ENCODE measurements at places on chromosomes 16 and 17.

GRCh38 chr17:82241183-82241925 lies 12.5 kb downstream of the SLC16A3 start:
- DNase-seq: no peak

GRCh38 chr16:28865722-28866453 lies 2.2 kb downstream of the SH2B1 start:
- no peak for DNase-seq

GRCh38 chr17:49989518-49989880 lies 5.5 kb downstream of the DLX3 start:
- DNase-seq: no peak

DNA sequence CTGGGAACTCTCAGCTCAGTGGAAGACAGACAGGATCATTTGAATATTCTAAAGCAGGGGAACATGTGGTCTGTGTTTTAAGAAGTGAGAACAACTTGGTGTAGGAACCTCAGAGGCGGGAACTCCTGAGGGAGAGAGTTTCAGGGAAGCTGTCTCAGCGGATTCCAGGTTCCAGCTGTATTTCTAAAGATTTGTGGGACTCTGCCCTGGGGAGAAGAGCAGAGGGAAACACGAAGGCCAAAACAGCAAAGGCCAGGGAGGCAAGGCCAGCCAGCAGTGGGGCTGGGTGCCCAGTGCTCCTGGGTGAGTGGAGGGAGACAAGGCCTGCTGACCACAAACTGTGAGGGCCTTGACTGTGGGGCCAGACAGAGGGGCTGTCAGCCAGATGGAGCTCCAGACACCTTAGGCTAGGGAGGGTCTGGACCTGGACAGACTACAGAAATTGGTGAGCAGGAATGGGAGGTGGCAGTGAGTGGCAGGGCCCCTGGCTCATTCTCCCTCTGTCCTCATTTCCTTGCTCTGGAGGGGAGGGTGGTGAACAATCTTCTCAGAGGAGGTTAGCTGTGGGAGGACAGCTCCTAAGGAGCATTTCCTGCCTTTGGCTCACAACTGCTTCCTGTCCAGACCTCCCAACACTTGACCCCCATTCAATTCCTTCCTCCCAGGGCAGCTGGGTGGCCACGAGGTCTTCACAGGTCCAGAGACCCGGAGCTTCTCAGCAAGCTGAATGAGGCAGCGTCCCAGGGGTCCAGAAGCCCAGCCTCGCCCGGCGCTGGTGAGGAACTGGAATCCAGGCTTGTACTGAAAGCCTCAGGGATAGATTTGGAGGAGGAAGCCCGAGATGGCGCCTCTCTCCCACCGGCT lies 21.0 kb upstream of the FZD2 start:
- DNase-seq: no peak

DNA sequence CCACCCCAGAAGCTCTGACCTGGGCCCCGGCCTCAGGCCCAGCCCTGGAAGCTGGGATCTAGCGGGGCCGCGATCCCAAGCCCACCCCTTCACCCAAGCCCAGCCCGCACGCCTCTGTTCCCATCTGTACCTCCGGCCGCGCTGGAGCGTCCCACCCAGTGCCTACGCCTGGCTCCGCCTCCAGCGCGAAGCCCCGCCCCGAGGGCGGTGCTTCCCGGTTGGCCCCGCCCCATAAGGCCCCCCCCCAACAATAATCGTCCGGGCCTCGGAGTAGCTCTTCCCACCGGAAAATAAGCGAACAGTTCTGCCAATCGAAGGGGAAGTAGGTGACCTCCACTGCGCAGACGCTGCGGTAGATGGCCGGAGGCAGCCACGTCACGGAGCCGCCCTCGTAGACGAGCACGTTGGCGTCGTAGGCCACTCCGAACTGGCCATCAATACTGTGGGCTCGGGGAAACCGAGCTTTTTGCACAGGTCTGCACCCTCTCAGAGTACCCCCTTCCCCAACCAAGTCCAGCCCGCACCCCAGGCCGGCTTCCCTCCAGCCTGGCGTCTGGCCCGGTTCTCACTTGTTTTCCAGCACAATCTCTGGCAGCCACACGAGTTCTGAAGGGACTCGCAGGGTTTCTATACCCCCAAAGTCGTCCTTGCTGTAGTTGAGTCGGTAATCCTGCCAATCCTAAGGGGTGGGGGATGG lies 1.1 kb downstream of the CHRNE start:
- DNase-seq: no peak

GRCh38 chr17:81371910-81372760 lies 23.1 kb upstream of the BAHCC1 start:
- DNase-seq: no peak

DNA sequence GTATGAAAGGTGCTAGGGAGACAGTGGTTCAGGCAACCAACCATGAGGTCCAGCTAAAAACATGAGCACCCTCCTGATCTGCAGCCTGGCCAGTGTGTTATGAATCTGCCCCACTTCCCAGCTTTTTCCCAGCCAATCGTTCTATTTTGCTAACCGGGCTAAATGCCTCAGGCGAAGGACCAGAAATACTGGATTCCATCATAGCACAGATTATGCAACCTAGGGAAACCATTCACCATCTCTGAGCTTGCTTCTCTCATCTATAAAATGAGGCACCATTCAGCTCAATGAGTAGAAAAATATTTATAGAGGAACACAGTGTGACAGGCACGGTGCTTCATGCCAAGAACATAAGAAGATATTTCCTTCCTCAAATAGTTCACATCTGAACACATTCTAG lies 45.2 kb upstream of the NUDT7 start:
- no peak for DNase-seq

DNA sequence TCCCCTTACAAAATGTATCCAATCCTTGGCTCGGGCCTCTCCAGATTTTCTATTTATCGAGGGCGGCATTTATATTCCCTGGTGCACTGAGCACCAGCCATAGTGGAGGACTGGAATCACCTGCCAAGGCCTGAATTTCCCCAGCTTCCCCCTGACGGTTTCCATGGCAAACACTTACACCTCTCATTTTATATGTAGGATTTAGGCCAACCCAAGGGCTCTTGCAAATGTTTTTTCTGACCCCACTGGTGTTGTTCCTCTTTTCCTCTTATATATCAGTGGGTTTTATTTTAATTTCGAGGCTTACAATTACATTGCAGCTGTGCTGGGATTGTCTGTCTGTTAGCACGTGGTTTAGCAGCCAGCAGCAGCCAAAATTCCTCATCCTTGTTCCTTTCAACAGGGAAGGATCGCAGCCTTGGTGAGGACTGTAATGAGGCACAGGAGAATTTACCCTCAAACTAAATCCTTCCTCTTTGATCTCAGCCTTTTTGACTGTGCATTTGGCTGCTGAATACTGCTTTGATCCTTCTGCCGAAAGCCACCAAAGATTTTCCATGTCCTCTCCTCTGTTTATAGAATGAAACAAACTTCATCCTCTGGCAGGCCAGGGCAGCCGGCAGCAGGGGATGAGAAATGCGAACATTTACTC lies 26.5 kb upstream of the CES5A start:
- DNase-seq: no peak

DNA sequence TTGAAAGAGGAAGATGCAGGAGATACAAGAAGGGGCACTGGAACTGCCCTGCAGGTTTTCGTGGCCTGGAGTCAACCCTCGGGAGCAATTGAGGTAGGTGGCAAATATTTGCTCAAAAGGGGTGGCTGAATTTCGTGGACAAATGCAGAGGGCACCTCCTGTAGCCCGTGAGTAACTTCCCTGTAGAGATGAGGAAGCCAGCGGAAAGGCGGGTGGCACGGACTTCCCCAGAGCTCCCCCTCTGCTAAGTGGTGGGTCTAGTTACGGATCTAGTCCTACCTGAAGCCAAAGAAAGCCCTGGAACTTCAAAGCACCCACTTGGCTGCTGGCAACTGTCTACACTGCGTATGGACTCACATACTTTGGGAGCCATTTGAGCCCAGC lies 1.0 kb upstream of the ATP2C2 start:
- no peak for DNase-seq

DNA sequence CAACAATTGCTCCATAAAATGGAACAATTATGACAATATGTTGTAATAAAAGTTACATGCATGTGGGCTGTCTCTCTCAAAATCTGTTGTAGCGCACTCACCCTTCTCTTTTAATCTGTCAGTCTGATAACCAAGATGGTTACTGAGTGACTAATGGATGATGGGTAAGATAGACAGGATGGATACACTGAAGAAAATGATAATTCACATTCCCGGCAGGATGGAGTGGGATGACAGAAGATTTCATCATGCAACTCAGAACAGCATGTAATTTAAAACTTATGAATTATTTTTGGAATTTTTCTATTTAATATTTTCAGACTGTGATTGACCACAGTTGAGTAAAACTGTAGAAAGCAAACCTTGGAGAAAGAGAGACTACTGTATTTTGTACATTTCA lies 30.5 kb downstream of the CDH13 start:
- no peak for DNase-seq

DNA sequence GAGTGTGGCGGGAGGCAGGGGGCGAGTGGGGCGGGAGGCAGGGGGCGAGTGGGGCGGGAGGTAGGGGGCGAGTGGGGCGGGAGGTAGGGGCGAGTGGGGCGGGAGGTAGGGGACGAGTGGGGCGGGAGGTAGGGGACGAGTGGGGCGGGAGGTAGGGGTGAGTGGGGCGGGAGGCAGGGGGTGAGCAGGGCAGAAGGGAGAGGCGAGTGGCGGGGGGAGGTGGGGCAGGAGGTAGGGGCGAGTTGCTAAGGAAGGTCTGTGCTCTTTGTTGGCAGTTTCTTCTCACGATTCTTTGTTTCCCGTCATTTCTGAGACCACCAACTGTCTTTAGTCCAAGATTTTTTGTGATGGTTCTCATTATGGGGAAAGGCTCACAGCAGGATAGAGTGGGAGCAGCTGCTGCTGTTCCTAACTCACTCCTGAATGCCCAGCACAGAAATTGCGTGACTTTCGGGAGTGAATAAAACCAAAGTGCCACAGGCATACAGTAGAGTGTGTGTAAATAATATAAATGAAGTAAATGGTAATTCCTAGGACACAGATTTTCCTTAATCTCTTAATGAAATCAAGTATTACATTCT lies 44.7 kb downstream of the COG7 start:
- no peak for DNase-seq

GRCh38 chr17:78125976-78126894 lies 2.3 kb downstream of the TMC6 start:
- DNase-seq: no peak

DNA sequence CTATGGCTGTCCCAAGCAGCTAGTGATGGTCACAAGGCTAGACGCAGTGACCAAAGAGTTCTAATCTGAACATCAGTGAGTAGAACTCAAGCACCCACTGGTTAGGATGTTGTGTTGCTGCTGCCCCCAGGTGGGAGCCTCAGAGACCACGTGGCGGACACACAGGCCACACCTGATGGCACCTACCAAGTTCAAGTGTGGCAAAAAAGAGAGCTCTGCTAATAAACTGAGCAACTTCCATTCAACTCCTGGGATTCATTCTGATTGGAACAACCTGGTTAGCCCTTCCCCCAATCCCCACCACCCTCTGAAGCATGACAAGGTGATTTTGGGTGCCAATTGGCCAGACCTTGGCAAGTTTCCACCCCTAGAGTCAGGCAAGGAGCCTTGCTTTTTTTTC lies 3.5 kb upstream of the LCMT1 start:
- peak; percentile 20 for DNase-seq

DNA sequence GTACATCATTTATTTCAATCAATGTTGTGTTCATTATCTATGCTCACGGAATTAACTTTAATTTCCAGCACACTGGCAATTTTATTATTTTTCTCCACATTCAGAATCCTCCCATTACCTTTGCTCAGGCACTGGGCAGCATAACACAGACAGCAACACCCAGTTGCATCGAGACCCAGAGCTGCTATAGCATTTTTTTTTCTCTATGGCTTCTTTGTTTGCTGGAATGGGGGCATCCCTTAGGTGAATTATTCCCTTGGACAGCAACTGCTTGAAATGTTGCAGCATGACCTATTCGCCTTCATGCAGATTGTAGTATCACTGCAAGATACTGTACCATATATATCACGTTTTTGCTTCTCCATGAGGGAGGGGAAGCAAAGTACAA lies 88.8 kb downstream of the CHD9NB start:
- DNase-seq: no peak

- DNase-seq: no peak
These were observed 165.4 kb downstream of the PRKCA start for GRCh38 chr17:66467766-66468165.

DNA sequence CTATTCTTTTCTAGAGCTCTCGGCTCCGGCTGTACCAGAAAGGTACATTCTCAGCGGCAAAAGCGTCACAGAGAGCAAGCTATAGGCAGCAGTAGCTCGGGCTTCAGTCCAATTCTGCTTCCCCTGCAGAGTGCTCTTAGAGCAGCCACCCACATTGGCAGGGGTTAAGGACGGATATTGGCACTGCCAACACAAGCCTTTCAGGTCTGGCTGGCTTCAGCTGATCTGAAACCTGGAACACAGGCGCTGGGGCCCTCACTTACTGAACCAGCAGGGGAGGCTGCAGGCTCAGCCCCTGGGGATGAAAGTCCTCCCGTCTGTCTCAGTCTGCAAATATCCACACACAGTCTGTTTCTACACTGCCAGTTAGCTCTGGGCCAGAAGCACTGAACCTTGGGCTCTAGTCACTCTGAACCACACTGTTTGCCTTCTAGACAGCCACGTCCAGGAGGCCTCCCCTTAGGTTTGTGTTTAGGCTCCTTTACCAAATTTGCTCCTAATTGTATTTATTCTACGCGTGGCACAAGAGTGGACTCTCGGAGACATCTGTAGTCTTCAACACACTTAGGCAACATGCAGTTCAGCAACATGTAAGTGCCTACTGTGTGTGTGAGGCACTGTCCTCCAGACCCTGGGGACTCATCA lies 40.1 kb downstream of the HIC1 start:
- DNase-seq: no peak

- no peak for DNase-seq
These were observed 263.1 kb downstream of the SEC14L1 start for GRCh38 chr17:77403854-77404253.

- DNase-seq: no peak
These were observed 5.7 kb downstream of the IRX5 start for GRCh38 chr16:54936201-54936978.

DNA sequence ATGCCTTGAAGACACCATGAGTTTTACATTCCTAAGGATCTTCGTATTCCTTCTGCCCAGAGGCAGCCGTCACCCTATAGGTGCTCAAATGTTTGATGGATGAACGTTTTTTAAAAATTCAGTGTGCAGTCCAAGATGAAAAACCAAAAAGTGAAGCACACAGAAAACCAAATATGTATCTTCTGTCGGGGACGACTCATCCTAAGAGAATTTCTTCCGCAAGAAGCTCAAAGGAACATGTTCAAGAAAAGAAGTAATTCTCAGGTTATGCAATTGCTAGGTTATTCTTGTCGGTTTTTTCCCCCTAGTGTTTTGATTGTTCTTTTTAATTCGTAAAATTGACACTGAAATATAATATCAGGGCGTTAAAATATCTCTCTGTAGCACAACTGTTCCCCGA lies 1.4 kb downstream of the CENPV start:
- DNase-seq: no peak

- no peak for DNase-seq
These were observed 12.1 kb downstream of the HYDIN start for GRCh38 chr16:71218306-71218963.
